Left ventricle myocardium superior (tissue), 1 donor: ENCODE measurements at places on chromosomes 16 and 17.

- DNase-seq: no peak
Observed at GRCh38 chr16:54602666-54603065, 316.1 kb upstream of the IRX3 start.

GRCh38 chr17:71237903-71238538 lies 882.8 kb upstream of the SOX9 start:
- no peak for DNase-seq

DNA sequence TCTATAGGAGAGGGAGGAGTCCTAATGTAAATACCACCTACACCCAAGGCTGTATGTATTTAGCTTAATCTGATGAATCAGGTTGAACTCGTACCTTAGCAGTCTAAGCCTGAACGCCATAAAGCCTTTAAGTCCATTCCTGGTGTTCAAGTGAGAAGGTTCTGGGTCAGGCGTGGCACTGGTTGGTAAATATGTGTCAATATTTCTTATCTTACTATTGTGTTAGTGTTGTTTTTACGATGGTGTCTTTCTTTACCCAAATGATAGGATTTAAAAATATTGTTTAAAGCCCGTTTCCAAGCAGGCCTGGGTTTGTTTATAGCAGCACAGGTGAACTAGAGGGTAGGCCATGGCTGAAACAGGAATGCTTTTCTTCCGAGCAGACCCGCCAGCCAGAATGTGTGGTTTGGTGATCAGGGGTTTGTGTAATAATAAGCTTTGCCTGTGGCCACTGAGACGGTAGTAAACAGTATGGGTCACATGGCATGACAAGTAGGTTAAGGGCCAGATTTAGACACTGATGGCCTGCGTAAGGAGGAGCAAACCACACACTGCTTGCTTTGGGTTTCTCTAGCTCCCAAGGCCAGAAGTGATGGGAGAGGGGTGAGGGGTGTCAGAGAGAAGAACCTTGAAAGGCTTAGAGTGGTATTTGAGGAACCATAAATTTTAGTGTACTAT lies 3.3 kb downstream of the TMEM94 start:
- no peak for DNase-seq

- no peak for DNase-seq
Observed at GRCh38 chr16:6803176-6803575, 529.5 kb upstream of the RBFOX1 start.

- no peak for DNase-seq
Observed at GRCh38 chr16:14071576-14072271, 605 bp downstream of the MRTFB start.

DNA sequence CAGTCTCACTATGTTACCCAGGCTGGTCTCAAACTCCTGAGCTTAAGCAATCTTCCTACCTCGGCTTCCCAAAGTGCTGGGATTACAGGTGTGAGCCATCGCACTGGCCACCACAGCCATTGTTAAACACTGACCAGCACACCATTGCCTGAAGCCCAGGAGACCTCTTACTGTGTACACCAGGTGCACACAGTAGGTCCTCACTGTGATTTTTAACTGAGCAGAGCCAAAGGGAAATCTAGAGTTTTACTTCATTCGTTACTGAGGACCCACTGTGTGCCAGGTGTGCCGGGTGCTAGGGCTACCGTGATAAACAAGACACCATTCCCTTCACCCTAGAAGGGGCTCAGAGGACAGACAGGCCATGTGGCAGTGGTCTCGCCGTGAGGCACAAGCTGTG lies 4.2 kb downstream of the ITGB4 start:
- DNase-seq: no peak

- no peak for DNase-seq
Observed at GRCh38 chr16:85041219-85042166, 13.9 kb downstream of the KIAA0513 start.

- DNase-seq: no peak
Observed at GRCh38 chr16:24834459-24835335, 11.1 kb upstream of the SLC5A11 start.

DNA sequence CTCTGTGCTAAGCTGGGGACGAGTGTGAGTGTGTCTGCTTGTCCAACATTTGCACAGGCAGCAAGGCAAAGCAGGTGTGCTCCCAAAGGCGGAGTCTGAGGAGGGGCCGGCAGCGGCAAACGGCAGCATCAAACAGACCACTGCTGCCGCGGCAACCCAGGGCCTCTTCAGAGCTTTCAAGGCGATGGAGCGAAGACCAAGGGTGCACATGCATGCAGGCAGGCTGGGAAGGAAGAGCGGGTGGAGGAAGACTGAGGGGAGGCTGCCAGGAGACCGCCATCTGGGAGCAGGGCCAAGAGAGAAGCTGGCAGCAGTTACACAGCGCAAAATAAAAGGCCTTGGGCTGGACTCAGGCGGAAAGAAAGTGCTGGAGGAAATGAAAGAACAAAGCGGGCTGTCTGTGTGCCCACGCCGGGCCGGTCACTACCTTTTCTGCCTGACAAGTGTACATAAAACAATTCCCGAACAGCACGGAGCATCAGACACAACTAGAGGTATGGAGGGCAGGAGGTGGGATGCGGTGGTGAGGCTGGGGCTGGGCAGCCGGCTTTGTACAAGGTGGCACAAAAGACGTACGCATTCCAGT lies 8.5 kb downstream of the TIMM22 start:
- peak; percentile 79 for DNase-seq

DNA sequence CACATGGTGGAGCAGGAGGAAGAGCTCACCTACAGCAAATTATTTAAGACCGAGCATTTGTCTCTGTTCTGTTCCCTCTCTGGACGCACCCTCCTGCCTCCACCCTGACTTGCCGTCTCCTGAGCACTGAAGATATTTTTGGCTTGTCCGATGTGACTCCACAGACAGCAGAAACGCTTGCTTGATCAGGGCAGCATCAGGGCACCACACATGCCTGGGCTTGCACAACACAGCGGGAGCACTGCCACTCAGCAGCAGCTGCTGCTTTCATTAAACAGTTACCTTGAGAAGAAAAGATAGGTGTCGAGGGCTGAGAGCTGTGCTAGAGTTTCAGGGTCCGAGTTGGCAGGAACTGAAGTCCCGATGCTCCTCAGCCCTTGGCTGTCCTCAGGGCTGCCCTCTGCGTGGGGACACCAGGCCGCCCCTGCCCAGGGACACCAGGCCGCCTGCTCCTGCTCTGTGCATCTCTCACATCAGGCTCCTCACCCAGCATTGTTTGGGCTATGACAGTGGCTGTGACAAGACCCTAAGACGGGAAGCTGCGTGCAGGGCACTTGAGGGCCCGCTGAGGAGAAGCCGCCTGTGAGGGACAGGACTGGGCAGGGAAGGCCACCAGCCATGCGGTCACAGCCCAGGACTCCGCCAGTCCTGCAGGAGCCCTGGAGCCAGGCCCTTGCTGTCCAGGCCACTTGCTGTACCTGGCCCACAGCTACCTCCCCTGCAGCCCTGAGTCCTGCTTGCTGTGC lies 21.3 kb upstream of the CDH15 start:
- DNase-seq: peak; percentile 7

DNA sequence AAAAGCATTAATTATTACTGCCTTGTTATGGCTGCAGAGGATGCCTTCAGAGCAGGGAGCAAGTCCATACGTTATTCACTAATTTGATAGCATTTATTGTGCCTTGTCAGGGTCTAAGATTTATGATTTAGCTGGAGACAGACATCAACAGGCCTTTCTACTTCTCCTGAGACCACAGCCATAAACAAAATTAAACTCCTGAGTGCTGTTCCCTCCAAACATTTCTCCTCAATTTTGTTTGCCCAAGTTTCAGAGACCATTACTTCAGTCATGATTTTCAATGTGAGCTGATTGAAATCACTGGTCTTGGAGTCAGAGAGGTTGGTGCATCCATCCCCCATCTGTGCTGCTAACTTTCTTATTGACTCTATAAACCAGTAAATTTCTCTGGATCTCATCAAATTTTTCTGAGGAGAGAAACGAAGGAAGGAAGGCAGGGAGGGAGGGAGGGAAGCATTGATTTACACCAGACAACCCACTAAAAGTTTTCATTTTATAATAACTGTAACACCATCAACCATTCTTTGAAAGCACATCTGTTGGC lies 423.6 kb upstream of the CDH11 start:
- no peak for DNase-seq

GRCh38 chr16:77925531-77925930 lies 96.8 kb upstream of the CLEC3A start:
- DNase-seq: no peak

- DNase-seq: no peak
Observed at GRCh38 chr16:81808933-81809480, 29.9 kb downstream of the PLCG2 start.

GRCh38 chr17:77915594-77916021 lies 42.9 kb upstream of the TNRC6C start:
- no peak for DNase-seq

DNA sequence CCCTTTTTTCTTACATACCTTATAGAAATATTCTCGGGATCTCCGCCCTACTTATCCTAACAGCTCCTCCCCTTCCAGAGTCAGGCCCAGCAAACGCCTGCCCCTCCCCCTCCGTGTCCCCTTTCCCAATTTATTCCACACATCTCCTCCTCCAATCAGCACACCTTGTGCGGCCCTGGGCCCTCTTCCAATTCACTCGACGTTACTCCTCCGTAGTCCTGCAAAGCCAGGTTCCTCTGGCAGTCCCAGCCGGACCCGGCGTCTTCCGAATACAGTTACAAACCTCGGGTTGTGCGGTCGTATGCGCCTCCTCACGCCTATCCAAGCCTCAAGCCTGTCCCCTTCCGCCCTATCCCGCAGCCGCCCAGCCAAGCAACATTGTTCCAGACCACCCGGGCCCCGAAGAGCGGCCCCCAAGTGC lies 677 bp downstream of the CBX1 start:
- DNase-seq: peak; percentile 62

- DNase-seq: peak; percentile 67
Observed at GRCh38 chr16:10601444-10602408, 21.3 kb upstream of the EMP2 start.

GRCh38 chr16:84613408-84614072 lies 4.3 kb downstream of the COTL1 start:
- DNase-seq: no peak

DNA sequence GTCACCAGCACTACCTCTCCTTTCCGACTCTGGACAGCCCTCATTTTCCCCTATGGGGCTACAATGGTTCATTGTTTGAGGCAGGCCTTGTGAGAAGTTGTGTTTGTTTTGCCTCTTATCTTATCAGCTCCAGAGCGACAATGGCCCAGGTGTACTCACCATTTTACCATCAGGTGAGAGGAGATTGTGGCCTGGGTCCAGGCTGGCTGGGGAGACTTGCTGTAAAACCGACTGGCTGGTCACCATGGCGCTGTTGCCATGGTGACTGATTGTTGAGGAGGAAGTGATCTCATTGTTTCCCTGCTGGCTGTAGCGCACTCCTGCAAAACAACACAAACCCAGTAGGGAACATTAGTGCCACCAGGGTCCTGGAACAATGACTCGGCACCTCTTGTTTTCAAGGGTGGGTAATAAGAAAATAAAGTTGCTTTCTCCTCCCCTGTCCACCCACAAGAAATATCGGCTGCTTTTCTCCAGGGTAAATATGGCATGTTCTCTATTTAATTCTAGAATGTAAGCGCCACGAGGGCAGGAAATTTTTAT lies 34.4 kb downstream of the HNF1B start:
- DNase-seq: no peak

DNA sequence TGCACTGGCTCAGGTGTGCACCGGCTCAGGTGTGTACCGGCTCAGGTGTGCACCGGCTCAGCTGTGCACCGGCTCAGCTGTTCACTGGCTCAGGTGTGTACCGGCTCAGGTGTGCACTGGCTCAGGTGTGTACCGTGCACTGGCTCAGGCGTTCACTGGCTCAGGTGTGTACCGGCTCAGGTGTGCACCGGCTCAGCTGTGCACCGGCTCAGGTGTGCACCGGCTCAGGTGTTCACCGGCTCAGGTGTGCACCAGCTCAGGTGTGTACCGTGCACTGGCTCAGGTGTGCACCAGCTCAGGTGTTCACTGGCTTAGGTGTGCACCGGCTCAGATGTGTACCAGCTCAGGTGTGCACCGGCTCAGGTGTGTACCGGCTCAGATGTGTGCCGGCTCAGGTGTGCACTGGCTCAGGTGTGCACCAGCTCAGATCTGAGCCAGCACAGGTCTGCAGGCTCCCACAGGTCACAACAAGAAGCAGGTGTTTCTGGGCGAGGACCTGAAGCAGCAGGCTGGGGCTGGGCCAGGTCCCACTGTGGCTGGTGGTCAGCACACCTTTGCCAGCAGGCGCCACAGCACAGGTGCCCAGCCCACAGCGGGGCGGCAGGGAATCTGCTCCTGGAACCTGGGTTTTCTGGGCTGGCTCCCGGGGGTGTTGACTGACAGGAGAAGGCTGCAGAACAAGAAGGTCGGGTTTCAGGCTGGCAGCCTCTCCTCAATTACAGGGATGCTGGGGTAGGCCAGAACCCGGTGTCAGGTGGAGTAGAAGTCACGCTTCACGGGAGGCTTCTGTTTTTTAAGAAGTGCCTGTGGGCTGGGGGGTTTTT lies 17.2 kb downstream of the METRNL start:
- no peak for DNase-seq

DNA sequence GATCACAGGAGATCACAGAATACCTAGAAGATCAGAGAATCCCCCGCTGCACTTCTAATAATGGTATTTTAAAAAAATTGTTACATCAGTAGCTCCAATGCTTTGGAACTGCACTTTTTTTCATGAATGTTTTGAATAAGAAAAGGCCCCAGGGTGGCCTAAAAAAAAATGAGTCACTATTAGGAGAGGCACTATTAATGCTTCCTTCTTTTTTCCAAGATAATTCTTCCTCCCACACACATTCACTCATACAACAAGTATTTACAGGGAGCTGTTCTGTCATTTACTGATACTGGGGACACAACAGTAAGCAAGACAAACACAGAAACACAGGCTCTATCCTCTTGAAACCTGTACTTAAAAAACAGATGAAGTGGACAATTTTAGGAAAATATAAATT lies 675 bp upstream of the PDZD9 start:
- no peak for DNase-seq

GRCh38 chr16:81493755-81494433 lies 49.3 kb downstream of the CMIP start:
- DNase-seq: no peak

DNA sequence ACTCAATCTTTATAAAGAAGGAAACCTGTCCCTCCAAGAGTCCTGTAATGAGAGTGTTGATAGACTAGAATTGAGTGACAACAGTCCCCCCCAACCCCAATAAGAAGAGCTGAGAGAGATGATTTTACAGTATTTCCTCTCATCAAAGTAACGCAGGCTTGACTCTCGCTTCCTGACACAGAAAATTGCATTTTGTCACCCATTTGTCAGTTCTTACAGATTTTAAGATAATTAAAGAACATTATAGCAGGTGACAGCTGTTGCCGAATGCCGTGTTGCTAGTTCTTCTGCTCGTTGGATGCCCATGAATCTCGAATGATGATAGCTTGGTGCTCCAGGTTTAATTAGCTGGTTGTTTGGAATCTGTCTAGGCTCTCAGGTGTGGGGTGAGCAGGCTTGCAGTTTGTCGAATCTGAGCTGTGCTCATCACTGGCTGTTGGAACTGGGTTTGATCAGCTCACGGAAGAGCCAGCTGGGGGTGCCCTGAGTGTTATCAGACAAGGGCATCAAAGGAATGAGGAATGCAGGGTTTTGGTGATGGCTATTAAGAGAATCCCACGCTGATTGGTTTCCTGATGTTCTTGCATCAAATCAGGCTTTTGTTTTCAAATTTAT lies 84.8 kb upstream of the CPHXL start:
- DNase-seq: no peak

- DNase-seq: no peak
Observed at GRCh38 chr16:31402687-31403086, 9.6 kb downstream of the ITGAD start.
